ENCODE measurements at places on chromosomes 3 and 15. TPM values are rescaled to one million over a fixed set of nuclear protein-coding genes. Genes with fewer than 3 reads are reported as not detected.

Gene ADAMTS9
- total RNA-seq, result 6.5 TPM

Gene CLDN18
- total RNA-seq, result not detected

Gene LMCD1
- 175 TPM for total RNA-seq

Gene GAP43
- total RNA-seq, result 0.89 TPM

Data from smooth muscle cell of the umbilical artery (primary cell).